ENCODE measurements at places on chromosomes 5 and 9.

- peak; percentile 73 for DNase-seq
Measured at GRCh38 chr9:125663127-125663526, 43.9 kb downstream of the MAPKAP1 start.

DNA sequence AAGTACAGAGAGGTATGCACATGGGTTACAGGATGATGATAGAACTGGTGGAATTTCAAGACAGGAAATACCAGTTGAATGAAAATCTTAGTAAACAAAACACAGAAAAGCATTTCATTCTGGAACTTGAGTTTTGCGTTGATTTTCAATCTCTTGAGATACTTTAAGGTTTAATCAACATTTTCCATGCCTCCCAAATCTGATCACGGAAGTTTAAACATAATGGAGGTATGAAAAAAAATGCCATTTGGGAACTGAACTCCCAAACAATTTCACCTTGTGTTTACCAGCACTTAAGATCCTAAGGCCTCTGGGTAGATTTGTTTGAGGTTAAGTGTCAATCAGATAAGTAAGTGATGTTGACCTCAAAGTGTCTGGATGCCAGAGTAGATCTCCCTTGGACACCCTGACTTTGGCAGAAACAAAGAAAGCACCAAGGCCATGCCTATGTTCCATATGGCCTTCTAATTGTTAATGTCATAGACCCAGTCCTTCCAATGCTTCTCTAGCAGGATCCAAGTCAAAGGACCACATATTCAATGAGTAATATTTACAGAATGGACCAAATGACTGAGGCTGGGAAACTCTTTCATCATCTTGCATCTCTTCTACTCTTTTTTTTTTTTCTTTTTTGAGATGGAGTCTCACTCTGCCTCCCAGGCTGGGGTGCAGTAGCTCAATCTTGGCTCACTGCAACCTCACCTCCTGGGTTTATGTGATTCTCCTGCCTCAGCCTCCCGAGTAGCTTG, 216.9 kb downstream of the ARRDC3 start:
- DNase-seq = no peak

DNA sequence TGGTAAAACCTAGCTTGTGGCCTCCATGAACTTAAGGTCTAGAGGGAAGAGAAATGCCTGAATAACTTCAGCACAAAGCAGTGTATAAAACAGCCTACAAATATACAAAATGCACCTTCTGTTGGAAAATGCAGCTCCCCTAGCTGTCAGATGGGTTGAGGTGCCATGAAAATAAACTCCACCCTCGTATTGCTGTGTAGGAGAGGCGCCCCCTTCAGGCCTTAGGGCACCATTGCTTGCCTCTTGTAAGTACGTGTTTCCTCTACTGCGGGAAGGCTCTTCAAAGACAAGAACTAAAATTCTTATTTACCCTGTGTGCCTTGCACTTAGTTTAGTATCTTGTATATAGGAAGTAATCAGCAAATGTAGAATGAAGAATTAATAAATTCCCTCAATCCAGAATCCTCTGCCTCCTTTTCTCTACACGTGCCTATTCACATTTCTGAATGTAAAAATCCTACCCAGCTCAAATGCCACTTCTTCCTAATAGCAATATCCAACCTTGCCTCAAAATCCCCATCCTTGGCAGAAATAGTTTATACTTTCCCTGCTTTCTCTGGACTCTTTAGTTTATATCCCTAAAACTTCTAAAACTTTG, 393.7 kb upstream of the PDE4D start:
- DNase-seq = peak; percentile 8

GRCh38 chr5:158569534-158569933, 530.2 kb downstream of the EBF1 start:
- no peak for DNase-seq

- no peak for DNase-seq
Measured at GRCh38 chr9:109312783-109313182, 8.1 kb downstream of the EPB41L4B start.

DNA sequence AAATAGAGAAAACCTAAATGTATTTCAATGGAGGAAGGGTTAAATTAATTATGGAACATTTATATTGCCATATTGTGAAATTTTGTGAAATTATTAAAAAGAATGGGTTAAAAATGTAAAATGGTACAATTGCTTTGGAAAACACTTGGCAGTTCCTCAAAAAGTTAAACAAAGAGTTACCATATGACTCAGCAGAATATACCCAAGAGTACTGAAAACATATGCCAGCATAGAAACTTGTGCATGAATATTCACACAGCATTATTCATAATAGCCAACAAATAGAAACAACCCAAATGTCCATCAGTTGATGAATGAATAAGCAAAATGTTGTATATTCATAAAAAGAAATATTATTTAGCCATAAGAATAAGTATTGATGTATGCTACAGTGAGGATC, 181.0 kb upstream of the MAST4 start:
- no peak for DNase-seq

DNA sequence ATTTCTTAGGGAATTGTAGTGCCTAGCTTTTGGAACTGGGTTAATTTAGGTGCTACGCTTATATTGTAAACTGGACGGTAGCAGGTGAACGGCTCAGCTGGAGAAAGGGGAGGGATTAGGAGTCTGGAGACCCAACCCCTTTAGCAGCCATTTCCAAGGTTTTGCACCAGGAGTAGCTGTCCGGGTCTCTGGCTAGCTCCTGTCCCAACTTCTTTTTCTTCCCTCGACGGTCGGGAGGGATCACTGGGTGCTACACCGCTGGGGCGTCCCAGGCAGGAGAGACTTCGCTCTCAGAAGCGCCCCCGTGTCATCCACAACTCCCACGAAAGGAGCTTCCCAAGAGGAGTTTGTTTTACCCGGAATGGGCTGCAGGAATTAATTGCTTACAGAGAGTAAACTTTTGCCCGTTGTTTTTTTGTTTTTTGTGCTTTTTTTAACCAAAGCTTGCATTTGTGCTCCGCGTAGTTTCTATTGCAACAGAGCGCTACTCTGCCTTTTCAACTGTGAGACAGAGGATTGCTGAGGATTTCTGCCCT, 1640.9 kb upstream of the C9orf72 start:
- no peak for DNase-seq

GRCh38 chr9:131608493-131609037, 63.2 kb downstream of the PRRT1B start:
- peak; percentile 60 for DNase-seq

GRCh38 chr9:109230277-109230676, 63.2 kb upstream of the FRRS1L start:
- DNase-seq = no peak

- no peak for DNase-seq
Measured at GRCh38 chr9:14349447-14350348, 35.8 kb upstream of the NFIB start.

GRCh38 chr9:99430301-99430700, 208.2 kb downstream of the SEC61B start:
- peak; percentile 17 for DNase-seq

GRCh38 chr5:149747141-149747832, 17.2 kb downstream of the PPARGC1B start:
- no peak for DNase-seq

DNA sequence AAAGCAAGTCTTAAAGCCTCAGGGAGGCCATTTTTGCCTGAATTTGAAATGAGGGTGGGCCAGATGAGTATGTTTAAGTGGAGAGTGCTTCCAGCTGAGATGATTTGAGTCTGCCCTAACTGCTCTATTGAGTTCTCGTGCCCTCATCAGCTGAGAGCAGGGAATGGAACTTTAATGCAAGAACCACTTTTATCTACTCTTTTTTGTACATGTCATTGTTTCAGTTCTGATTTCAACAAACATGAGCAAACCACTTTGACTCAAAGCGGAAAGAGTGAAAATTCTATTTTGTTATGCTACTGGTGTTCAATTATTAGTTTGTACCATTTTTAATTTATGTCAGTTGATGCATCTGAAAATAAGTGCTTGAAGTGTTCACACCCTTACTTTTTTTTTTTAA, 35.8 kb downstream of the DCAF10 start:
- DNase-seq = no peak

DNA sequence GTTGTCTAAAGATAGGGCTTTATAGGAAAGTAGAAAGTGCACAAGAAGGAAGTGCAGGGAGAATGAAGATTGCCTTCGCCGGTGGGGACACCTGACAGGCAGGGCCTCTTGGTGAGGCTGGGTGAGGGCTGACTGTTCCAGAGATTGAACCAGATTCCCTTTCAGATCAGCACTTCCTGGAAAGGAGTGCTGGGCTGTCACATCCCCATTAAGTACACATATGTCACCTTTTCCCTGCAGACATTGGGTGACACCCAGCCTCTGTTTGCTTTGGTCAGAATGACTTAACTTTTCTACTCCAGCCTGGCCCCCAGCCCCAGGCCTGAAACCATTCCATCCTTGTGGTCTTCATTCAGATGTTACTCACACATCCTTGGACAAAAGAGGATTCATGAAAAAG, 7.4 kb upstream of the SHROOM1 start:
- no peak for DNase-seq

DNA sequence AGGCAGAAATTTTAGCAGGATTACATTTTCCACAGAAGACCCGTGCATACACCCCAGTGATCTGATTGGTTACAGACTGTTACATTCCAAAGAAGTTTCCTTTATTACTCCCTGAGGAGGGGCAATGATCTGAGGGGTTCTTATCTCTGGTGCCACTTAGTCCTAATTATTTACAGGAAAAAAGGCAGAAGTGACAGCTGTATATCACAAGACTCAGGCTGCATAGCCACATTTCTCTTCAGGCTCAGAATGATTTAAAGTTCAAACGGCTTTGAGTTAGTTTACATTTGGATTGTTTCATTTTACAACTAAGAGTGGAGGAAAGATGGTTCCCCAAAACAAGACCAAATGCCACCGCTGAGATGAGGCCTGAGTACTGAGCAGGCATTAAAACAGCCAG, 17.3 kb downstream of the NAIF1 start:
- DNase-seq = no peak

DNA sequence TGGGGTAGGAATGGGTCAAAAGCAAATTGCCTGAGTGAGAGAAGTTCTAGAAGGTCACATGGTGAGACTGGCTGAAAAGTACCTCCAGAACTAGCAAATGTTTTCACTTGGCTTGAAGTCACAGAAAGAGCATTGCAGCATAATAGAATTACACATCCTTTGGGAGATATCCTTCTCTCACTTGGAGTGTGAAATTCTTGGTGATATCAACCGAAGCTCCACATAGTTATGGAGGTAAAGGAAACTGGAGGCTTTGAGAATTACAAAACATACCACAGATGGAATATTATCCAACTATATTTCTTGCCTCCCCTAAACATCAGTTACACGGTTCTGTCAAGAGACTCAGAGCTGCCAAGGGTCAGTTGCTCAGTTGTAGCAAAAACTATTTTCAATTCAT, 182.4 kb downstream of the SEMA5A start:
- no peak for DNase-seq

DNA sequence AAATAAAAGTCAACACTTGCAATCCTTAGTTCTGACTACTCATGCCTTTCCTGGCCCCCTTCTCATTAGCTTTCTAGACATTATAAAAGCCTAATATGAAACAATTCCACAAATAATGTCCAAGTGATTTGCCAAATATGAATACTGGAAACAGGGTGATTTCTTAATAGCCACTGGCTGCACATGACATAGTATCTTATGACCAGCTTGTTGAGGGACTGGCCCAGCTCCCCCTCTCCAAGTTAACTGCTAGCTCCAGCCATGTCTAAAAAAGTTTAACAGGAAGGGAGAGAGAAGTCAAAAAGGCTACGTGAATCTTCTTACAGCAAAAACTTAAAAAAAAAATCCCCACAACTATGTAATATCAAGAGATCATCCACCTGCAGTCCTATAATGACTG, 1.5 kb downstream of the CERT1 start:
- no peak for DNase-seq

- no peak for DNase-seq
Measured at GRCh38 chr9:111036946-111037345, 1.3 kb downstream of the LPAR1 start.

- DNase-seq = no peak
Measured at GRCh38 chr5:148094336-148094735, 30.6 kb downstream of the SPINK5 start.

DNA sequence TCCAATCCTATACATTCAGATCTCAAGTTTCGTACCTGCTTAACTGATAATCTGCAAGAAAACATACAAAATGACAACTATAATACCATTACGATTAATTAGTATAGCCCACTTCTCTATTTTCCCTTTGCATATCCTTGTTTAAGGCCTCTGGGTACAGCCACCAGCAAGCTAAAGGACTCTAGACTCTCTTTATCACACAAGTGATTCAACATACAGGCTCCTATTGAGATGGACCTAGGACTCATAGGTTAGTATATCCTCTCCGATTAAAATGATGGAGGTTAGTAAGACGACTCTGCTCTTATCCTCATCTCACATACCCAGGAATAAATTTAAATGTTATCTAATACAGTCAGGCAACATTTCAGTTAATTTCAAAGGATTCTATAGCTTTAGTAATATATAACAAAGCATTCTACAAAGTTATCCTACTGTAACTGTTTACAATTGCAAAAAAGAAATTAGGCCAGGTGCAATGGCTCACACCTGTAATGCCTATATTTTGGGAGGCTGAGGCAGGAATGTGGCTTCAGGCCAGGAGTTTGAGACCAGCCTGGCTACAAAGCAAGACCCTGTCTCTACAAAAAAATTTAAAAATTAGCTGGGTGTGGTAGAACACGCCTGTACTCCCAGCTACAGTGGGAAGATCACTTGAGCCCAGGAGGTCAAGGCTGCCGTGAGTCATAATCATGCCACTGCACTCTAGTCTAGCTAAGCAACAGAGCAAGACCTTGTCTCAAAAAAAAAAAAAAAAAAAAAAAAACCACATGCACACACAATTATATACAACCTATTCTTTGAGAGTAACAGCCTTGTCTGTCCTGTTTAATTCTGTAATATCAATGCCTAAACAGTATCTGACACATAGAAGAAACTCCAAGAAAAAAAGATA, 15.4 kb downstream of the HAUS6 start:
- DNase-seq = peak; percentile 67

- DNase-seq = no peak
Measured at GRCh38 chr5:10222326-10222725, 27.4 kb downstream of the ATPSCKMT start.

DNA sequence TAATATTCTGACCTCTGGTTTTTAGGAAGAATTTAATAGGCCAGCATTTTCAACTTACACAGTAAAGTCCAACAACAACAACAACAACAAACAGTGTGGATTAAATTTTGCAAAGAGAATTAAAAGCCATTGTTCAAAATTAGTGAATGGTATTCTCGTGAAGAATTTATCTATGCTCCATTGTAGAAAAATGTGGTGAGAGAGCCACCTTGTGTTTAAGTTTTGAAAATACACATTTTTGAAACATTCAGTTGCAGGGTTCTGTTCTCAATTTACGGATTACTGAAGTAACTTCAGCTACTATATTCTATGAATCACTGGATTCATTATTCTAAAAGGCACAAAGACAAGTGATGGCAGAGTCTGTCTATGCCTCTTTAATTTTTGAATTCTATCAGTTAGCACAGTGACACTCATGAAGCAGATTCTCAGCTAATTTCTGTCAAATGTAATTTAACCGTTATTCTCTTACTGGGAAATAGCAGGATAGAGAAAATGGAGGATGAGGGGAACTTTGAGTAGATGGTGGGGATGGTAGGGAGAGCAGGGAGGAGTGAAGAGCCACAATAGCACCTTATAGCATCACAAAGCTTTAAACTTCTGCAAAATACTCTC, 11.0 kb downstream of the CCDC152 start:
- peak; percentile 39 for DNase-seq

GRCh38 chr9:124439686-124440243, 10.5 kb upstream of the ADGRD2 start:
- DNase-seq = no peak
